ENCODE measurements at places on chromosomes 4 and X.

DNA sequence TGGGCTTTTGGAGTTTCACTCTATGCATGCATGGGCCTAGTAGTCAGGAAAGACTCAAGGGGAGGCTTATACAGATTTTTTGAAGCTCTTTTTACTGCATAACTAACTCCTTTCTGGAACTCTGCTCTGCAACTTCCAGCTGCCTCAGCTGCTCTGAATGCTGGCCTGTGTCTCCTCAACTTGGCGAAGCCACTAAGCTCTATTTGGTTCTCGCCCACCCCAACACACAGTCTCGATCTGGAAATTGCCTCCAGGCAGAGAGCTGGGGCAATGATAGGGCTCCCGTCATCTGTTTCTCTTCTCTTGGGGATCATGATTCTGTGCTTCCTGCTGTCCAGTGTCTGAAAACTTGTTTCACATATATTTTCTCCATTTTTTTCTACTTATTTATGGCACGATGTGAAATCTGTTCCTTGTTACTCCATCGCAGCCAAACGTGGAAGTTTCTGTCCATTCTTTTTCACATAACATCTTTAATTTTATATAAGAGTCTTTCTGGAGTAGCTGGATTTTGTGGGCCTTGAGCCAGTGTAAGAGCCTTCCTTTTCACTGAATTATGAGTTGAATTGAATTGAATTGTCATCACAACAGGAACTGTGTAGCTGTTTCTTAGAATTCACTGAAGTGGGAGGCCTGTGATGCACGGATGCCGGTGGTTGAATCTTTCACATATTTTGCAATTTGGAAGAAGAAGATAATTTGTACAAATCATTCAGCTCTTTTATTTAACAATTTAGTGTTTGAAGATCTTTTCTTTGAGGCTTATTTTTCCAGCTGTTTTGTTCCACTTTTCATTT, 9.0 kb downstream of the ZNF275 start:
- no peak for DNase-seq

DNA sequence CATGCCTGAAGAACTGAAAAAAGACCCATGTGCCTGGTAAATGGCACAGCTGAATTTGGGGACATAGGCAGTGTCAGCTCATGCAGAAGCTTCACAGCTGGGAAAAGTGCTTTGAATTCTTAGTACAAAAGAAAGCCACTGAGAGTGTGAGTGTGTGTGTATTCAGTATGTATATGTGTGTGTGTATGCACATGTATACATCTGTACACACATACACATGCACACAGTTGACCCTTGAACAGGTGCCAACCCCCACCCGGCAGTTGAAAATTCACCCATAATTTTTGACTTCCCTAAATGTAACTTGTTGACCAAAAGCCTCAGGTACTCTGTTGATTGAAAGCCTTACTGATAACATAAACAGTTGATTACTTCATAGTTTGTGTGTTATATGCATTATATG, 49.5 kb upstream of the ENPP6 start:
- DNase-seq: no peak

GRCh38 chr4:77204621-77205020, 47.6 kb downstream of the CCNG2 start:
- DNase-seq: no peak

DNA sequence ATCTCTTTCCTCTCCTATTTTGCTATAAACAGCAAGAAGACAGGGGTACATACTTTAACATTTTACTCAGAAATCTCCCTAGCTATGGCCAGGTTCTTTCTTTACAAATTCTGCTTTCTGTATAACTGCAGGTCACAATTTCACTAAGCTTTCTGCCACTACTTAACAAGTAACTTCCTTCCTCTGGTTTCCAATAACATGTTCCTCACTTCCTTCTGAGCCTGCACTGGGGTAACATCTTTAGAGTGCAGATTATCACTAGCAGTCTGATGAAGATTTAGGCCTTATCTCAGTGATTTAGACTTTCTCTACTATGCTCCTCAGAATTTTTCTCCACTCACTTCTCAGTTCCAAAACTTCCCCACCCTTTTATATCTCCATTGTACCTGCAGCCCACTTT, 1930.5 kb upstream of the AGA start:
- DNase-seq: no peak
